ENCODE measurements at places on chromosomes 11 and 22. TPM values are rescaled to one million over a fixed set of nuclear protein-coding genes. Genes with fewer than 3 reads are reported as not detected.

The OR10G4 gene
- not detected for total RNA-seq

The FGF3 gene
- not detected for total RNA-seq

DNA sequence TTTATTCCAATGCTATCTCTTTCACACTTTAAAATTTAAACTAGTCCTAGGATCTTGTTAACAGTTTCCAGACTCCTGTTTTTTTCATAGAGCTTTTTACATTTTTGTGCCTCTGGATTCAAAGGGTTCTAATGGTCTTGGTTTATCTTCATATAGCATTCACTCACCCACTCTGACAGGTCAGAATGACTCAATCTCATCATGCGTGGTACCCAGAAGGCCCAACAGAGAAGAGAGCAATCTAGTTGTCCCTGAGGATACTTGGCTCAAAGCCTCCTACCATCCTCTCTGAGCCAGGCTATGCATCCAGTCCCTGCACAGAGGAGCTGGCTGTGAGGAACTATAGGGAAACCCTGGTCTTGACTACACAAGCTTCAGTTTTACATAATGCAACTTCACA, 27.5 kb downstream of the MAML2 start:
- DNase-seq: no peak

GRCh38 chr22:19853058-19853878, 1.4 kb downstream of the GNB1L start:
- DNase-seq: no peak

The B4GALNT4 gene
- 1.5 TPM for total RNA-seq

Data from pulmonary artery endothelial cell (primary cell).